ENCODE measurements at places on chromosomes 7 and 10.

DNA sequence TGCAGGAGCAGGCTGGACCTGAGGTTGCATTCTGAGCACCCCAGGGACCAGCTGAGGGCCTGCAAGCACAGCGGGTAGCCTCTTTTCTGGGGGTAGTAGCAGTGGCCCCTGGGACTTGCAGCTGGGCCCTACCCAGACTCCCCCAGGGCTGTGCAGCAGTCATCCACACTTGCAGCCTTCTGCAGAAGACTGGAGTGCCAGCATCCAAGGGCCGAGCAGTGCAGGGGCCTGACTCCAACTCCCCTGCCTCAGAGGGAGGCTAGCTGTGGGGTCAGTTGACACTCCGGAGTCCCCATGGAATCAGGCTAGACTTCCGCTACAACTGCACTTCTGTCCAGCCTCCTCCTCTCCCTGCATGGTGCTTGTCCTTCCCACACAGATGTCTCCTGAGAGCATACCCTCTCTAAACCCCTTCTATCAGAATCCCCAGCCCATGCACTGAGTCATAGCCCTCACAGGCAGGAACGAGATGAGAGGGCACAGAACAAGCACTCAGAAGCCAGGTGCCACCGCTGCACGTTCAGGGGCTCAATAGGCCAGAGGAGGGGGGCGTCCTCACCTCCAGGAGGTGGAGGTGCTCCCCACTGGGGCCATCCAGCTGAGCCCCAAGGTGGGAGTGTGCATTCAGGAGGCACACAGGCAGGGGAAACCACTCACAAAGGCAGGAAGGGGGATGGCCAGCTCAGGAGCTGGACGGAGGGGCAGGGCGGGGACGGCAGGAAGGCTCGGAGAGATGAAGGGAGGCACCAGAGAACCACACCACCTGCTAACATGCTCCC lies 7.5 kb downstream of the RASGEF1A start:
- DNase-seq: no peak

GRCh38 chr7:29483219-29484104 lies 80.2 kb upstream of the PRR15 start:
- DNase-seq: no peak

DNA sequence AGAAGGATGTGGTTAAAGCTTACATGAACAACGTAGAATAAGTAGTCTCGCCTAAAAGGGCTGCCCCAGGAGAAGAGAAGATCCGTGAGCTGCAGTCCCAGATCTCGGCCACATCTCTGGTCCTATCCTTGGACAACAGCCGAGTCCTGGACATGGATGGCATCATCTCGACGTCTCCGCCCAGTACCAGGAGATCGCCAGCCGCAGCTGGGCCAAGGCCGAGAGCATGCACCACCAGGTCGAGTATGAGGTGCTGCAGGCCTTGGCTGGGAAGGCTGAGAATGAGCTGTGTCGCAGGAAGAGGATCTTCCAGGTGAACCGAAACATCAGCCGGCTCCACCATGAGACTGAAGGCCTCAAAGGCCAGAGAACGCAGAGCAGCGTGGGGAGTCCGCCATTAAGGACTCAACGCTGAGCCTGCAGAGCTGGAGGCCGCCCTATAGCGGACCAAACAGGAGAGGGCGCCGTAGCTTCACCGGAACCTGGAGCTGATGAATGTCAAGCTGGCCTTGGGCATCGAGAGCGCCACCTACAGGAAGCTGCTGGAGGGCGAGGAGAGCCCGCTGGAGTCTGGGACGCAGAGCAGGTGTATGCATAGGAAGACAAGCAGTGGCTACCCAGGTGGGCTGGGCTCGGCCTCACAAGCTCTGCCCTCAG lies 22.2 kb downstream of the LIPK start:
- peak; percentile 62 for DNase-seq

DNA sequence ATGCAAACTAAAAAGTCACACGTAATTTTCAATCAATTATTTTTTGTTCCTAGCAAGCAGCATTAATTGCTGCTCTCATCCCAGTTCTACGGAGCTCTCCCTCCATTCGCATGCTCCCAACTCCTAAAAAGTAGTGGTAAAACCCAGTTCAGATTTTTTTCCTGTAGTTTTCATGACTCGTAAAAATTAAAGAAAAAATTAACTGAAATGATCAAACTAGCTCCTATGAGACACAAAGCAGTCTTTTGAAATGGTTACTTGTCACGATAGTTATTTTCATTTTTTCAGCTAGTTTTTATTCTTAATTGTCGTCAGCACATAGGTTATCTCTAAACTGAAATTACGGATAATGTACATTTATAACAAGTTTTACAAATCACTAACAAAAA lies 1.8 kb downstream of the HNRNPA2B1 start:
- DNase-seq: no peak

GRCh38 chr7:43869867-43870240 lies 537 bp upstream of the MRPS24 start:
- DNase-seq: peak; percentile 6

DNA sequence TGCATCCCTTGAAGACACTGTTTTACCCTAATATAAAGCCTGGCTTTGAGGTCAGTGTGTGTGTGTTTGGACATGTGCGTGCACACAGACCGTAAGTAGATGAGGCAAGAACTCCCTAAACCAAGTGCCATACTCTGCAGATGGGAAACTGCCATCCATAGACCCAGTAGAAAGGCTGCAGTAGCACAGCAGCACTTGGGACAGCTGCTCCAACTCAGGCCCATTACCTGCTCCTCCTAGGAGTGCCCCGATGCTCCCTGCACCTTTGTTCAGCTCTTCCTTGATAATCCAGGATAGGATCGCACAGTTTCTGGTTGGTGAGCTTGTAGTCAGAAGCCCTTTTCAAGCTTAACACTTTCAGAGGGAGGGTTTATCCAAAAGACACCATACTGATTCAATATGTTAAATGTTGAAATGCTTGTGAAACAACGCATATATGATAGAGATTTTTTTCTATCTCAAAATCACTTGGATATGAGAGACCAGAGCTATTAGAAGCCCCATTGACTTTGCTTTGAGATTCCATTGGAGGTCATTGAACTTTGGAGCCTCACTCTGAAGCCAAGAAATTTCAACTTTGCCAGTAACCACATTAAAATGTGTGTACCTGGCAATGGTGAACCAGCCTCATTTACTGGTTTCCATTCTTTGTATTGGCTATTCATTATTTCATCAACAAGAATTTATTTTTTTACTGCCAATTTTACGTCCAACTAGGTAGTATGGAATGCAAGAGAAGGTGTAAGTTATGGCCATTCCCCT lies 757.0 kb upstream of the GALNT17 start:
- no peak for DNase-seq

DNA sequence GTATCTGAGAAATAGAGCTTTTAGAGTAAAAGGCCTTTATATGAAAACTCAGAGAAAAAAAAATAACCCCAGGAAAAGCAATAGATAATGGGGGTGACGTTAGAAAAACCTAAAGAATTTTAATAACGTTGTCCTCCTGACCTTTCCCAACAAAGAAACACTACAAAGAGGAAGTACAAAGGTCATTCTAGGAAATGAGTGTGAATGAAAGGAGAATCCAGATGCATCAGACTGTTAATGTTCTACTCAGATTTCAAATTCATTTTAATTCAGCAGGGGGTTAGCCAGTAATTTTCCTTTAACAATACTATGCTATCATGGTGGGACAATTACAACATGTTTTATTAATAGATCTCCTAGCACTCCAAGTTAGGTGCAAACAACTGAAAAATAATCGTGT lies 73.8 kb upstream of the CDK1 start:
- no peak for DNase-seq

GRCh38 chr7:7099584-7100014 lies 82.7 kb upstream of the C1GALT1 start:
- no peak for DNase-seq
